Activated naive CD4-positive, alpha-beta T cell treated with anti-CD3 and anti-CD28 coated beads for 36 hours (primary cell): ENCODE measurements at places on chromosomes 16 and 17. TPM values are rescaled to one million over a fixed set of nuclear protein-coding genes. Genes with fewer than 3 reads are reported as not detected.

The KRTAP9-4 gene
- total RNA-seq, result not detected

The DNAJA2 gene
- 59.9 TPM for total RNA-seq

The TRPV3 gene
- 0.72 TPM for total RNA-seq

The SLC5A10 gene
- total RNA-seq, result not detected

The MYH2 gene
- total RNA-seq, result not detected

The TOM1L1 gene
- 1.3 TPM for total RNA-seq

The BRICD5 gene
- 3.1 TPM for total RNA-seq

The ZG16 gene
- total RNA-seq, result not detected
